T-helper 1 cell (primary cell): ENCODE measurements at places on chromosomes 13 and 19.
A peak's percentile ranks its signal among the peaks of the same experiment; 100 is the strongest.

GRCh38 chr19:23817519-23817918, 58.8 kb upstream of the ZNF681 start:
- DNase-seq: no peak

DNA sequence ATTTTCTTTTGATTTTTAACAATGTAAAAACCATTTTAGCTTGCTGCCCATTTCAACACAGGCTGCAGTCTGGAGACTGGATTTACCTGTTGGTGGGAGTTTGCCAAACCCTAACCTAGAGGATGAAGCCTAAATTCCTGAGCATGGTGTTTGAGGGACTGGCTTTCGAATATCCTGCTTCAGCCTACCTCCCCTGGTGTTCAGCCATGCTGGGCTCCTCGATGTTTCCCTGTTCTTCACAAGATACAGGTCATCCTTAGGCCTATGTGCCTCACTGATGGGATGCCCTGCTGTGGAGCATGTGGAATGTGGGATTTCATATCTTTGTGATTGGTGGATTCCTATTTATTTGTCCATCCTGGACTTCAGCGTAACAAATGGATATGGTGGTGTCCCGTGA, 20.4 kb upstream of the ERCC5 start:
- no peak for DNase-seq

DNA sequence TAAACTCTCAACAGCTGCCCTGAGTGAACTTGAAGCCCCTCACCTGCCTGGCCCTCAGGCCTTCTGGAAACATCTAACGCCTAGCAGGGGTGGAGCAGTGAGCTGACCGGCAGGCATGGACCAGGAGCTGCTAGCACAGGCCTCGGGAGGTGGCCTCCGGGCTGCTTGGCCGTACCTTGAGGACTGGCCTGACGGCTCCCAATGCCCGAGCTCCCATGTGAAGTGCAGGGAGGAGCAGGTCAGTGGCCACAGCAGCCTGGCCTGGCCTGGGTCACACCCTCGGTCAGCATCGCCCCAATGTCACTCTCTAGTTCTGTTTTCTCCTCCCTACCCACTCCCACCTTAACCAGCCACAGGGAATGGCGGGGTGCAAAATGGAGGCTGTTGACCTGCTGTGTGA, 19.0 kb downstream of the TSHZ3 start:
- DNase-seq: no peak

GRCh38 chr13:69292789-69293425, 814.7 kb upstream of the ATXN8OS start:
- no peak for DNase-seq

- no peak for DNase-seq
These were observed 114.8 kb upstream of the TDRD3 start for GRCh38 chr13:60282186-60282585.

DNA sequence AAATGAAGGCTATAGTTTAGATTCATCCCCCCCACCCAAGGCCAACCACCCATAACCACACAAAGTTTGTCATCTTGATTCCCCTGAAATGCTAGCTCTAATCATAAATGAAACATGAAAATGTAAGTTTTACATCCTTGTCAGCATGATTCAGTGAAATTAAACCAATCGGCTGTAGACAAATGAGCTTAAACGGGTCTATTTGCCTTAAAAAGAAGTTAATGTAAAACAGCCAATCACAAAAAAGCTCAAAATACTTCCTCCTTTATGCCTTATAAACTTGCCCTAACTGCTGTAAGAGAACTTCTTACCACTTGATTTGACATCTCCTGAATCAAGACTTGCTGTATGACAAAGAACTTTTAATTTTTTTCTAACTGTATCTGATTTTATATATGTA, 34.5 kb upstream of the MRI1 start:
- DNase-seq: no peak

DNA sequence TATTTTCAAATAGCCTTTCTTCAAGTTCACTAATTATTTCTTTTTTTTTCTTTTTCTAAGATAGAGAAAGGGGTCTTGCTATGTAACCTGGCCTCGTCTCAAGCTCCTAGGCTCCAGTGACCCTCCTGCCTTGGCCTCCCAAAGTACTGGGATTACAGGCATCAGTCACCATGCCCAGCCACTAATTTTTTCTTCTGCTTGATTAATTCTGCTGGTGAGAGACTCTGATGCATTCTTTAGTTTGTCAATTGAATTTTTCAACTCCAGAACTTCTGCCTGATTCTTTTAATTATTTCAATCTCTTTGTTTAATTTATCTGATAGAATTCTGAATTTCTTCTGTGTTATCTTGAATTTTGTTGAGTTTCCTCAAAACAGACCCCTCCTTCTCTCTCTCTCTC, 11.4 kb downstream of the BLOC1S3 start:
- no peak for DNase-seq

DNA sequence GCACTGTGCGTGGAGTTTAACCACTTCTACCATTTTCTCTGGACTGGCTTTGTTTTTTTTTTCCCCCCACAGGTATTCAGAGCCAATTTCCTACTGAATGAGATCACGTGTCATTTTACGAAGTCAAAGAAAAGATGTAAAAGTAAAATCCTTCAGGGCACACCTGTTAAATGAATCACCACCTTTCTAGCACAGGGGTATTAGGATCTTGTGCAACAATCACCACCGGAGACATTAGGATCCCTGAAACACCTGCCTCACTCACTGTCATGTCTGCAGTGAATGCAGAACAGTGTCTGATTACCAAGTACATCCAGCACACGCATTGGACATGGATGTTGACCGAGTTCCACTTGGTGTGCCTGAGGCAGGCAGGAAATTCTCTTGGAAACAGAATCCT, 17.2 kb downstream of the BRD4 start:
- no peak for DNase-seq

DNA sequence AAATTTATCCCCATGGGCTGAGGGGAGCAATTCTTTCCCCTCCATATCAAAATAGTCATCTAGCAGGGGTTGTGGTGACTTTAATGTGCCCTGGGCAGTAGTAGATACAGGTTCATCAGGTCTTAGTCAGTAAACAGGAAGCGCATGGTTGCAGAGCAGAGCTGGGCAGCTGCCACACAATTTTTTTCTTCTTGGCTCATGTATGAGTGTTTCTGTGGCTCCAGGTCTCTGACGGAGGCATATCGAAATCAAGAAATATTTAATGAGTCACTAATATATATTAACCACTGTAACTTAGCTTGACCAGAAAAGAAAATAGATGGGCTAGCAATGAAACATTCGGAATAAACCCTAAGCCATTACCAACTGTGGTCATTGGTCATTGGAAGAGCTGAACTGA, 68.4 kb upstream of the UBL3 start:
- no peak for DNase-seq

- no peak for DNase-seq
These were observed 935.1 kb downstream of the SLITRK1 start for GRCh38 chr13:82947191-82947621.

GRCh38 chr13:92224052-92224821, 825.8 kb downstream of the GPC5 start:
- DNase-seq: no peak

DNA sequence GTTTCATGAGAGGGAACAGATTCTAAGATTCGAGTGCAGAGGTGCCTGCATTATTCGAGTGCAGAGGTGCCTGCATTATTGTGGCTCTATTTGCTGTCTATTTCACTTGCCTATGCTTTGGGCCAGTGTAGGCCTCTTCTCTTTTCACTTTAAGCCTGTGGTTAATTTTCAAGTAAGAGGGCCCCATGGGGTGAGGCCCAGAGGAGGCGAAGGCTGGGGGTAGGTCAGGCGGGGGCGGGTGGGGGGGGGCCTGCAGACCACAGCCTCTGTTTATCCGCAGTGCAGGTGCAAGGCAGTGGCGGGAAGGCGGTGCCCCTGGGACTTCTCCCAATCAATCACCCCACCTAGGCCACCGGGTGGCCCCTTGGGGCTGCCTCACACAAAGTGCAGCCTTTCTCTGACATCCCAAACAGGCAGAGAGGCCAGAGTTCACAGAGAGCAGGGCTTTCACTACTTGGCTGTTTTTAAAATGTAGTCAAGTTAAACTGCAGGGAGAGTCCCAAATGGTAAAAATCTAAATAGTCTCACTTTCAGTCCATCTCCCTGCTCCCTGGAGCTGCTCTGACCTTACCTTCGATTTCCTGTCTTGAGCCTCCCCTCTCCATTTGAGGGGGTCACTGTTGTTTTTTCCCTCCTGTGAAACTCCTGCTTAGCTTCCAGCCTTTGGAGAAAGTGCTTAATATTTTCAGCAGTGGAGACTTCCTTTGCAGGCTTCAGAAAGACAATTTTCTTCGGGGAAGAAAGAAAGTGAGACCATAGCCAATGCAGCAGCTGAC, 249.0 kb downstream of the DLEU7 start:
- peak; percentile 1 for DNase-seq

- DNase-seq: no peak
These were observed 30.7 kb upstream of the POMP start for GRCh38 chr13:28628241-28628640.

DNA sequence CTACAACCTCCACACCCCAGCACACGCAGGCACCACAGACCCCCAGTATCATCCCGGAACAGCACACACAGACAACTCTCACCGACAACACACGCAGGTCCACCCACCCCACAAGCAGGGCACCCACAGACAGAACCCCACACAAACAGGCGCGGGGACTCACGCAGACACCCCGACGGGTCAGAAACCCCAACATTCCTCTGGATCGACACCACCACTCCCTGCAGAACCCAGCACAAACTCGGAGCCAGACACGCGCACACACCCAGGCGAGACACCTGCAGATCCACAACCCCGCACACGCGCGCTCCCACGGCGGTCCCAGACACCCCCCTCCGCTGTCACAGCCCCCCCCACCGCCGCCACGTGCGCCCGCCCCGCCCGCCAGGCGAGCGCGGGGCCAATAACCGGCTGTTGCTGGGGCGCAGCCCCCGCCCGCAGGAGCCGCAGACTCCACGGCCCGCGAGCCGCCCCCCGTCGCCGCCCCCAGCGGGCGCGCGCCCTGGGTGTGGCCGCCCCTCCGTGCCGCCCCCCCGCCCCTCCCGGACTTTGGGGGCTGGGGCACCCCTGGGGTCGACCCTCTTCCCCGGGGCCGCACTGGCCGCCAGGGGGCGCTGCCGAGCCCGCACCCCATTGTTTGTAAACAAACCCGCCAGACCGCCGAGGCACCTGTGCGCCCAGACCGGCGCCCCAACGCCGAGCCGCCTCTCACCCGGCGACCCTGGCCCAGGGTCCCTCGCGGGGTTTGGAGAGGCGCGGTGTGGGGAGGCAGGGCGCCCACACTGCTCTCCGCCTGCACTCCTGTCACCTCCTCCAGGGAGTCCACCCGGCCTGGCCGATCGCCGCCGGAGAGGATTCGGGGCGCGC, 712 bp downstream of the BBC3 start:
- DNase-seq: peak; percentile 86

DNA sequence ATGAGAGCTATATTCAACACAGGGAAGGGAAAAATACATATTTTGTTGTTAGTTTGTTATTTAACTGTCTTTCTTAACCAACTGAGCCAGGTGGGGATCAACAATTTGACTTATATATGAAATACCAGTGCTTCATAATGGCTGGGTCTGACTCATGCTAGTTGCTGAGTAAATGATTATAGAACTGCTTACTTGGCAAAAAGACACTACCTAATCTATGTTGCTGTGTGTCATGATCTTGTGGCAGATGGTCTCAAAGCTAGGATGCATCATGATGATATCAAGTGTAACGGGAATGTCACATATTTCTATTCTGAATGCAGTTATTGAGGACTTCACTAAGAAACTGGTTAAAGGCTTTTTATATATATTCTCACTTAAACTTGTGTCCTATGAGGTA, 727.4 kb upstream of the SLITRK1 start:
- DNase-seq: no peak

DNA sequence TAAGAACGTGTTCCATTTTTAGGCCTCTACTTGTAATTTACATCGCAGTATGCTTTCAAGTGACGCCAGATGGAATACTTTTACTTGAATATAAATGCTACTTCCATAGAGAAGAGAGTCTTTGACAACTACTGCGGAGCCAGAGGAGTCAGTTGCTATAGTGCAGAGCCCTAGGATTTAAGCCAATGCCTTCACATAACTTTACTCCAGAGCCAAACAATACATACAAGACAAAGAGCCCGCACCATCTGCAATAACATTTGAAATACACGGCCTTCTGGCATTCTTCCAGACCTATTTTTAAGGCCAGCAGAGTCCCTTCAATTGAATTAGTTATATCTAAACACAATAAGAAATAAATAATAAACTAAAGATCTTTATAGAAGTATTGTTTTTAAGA, 59.4 kb downstream of the XPO4 start:
- no peak for DNase-seq

DNA sequence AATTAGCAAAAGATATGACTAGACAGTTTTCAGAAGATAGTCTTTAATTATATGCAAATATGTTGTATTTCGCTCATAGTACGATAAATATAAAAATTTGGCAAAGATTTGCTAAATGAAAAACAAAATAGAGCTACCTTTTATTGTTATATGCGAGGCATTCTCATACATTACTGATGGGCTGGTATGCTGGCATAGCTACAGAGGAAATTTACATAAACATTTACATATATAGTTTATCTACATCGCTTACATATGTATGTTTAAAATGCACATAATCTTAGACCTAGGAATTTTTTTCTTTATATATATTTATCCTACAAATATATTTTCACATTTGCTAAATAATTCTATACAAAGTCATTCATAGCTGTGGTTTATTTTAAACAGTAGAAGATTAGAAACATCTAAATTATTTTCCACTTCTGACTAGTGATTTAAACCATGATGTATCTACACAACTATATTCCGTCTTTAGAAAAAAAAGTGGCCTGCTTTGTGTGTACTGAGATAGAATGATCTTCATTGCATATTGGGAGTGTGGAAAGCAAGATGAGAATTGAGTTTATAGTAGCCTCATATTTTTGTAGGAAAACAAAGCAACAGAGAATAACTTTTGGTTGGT, 1345.0 kb upstream of the SLC10A2 start:
- no peak for DNase-seq

GRCh38 chr13:19658831-19659230, 25.4 kb downstream of the MPHOSPH8 start:
- DNase-seq: no peak

GRCh38 chr13:110879482-110879881, 35.4 kb downstream of the ANKRD10 start:
- DNase-seq: no peak

DNA sequence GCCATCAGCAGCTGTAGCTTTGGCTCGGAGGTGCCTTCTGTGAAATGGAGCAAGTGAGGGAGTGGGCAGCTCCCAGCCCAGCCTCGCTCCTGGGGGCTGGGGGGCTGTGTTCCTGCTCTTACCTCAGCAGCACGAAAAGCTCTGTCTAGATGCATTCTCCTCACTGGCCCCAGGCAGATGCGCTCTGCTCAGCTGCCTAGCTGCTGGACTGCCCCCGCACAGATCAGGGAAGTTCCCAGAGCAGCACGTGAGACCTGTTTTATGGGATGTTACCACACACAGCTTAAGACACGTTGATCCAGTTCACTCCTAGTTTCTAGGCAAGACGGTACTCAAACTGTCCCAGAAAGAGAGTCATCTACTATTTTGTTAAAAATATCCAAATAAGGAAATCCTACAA, 13.6 kb downstream of the LCP1 start:
- DNase-seq: peak; percentile 42

- DNase-seq: no peak
These were observed 5.5 kb downstream of the SF3A2 start for GRCh38 chr19:2242092-2242537.
